NCI-H2171 treated with DMSO at 0.1 percent for 48 hours (cell line): ENCODE measurements at places on chromosomes 1 and 21.

DNA sequence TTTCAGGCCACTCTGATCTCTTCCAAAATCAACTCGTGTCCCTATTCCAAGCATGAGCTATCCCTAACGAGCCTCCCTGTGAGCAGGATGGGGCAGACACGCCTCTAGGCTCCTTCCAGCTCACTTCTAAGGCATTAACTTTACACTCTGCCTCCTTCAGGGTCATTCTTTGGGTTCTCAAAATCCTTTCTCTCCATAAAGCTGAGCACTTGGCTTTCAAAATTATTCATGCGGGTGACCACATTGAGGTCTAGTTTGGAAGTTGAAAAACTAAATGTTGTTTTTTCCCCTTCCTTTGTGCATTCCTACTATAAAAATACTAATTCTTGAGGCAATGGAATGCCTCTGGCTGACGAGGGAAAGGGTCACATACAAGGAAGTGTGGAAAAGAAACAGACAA, 33.5 kb upstream of the BMP8B start:
- no peak for DNase-seq

DNA sequence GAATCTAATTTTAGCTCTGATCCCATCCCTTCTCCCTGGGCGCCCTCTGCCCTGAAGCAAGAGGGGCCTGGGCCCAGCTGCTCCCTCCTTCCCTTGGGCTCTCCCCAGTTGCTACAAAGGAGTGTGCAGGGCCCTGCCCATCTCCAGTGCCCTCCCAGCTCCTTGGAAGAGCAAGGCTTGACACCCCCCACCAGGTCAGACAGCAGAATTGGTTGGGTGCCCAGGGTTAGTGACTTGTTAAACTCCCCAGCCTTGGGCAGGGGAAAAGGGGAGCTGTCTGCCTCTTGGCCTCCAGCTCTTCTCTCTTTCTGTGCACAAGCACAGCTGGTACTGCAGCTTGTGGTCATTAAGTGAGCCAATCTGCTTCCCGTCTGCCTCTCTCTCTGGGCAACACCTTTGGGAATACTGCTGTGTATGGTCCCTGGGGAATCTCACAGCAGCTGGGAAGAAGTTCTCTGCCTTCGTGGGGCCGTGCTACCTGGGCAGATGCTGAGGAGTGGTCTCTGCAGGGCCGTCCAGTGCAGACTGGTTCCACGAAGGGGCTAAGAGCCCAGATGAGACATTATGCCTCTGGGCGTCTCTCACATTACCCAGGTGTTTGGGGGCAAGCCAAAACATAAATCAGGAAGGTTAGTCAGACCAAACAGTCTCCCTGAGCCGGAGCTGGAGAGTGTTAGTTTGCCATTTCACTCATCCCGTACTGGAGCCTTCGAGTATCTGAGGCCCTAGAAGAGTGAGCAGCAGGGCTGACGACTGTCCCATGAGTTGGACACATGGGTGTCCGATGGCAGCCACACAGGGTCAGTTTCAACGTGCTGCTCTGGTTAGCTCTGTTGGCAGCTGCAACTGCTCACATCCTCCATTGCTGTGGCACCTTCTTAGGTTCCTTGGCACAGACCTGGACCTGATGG, 37.3 kb downstream of the TMEM53 start:
- peak; percentile 98 for DNase-seq

DNA sequence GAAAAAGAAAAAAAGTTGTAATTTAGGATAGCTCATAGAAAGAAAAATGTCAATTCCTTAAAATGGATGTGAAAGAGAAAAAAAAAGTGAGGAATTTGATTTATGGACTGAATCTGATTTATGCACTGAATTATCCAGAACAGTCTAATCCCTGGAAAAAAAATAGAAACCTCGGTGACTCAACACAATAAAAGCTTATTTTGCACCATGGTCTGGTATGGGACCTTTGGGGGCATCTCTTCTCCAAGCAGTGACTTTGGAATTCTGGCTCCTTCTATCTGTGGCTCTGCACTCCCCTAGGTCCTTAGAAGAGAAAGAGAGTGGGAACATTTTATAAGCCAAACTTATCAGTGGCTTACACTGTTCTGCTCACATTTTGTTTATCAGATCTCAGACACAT, 471.7 kb upstream of the B3GALT2 start:
- no peak for DNase-seq

DNA sequence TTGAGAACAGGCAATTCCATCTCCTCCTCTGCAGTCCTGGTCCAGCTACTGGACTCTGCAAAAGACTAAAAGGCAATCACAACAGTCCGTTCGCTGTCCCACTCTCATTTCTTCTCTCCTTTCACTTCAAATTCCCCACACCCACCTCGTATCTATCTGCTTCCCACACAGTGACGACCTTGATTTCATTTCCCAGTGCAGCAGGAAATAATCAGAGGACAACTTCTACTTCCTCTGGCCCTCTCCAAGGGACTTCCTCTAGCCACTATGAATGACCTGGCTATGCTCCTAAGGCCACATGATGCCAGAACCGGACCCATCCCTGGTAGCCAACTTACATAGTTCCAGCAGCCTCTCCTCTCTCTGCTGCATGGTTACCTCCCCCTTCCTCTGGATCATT, 8.0 kb downstream of the NOL9 start:
- DNase-seq, result no peak

DNA sequence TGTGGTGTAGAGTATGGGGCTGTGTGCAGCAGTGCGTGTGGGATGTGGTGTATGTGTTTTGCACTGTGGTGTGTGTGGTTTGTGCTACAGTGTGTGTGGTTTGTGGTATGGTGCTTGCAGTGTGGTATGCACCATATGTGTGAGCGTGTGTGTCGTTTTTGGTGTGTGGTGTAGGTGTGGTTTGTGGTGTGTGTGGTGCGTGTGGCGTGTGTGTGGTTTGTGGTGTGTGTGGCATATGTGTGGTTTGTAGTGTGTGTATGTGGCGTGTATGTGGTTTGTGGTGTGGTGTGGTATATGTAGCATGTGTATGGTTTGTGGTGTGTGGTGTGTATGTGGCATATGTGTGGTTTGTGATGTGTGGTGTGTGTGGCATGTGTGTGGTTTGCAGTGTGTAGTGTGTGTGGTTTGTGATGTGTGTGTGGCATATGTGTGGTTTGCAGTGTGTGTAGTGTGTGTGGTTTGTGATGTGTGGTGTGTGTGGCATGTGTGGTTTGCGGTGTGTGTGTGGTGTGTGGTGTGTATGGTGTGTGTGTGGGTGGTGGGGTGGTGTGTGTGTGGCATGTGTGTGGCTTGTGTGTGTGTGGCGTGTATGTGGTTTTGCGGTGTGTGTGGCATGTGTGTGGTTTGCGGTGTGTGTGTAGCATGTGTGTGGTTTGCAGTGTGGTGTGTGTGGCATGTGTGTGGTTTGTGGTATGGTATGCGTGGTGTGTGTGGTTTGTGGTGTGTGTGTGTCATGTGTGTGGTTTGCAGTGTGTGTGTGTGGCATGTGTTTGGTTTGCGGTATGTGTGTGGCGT, 53.5 kb upstream of the TRAPPC10 start:
- DNase-seq, result no peak

DNA sequence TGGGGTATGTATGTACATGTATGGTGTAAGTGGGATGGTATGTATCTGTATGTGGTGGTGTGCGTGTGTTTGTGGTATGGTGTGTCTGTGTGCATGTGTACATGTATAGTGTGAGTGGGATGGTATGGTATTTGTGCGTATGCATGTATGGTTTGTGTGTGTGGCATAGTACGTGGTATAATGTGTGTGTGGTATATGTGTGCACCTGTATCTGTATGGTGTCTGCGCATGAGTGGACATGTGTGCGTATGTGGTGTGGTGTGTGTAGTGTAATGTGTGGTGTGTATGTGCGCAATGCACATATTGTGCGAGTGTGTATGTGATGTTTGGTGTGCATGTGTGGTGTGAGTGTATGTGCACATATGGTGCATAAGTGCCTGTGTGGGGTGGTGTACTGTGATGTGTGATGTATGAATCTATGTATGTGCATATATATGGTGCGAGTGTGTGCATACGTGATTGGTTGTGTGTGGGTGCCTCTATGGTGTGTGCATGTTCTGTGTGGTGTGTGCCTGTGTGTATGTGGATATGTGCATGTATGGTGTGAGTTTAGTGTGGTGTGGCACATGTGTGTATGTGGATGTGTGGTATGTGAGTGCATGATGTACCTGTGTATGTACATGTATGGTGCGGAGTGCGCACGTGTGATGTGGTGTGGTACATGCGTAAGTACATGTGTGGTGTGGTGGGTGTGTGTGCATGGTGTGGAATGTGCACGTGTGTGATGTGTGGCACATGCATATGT, 38.8 kb downstream of the WDR4 start:
- DNase-seq, result no peak

- DNase-seq, result peak; percentile 39
Measured at GRCh38 chr1:237186675-237187074, 144.7 kb downstream of the RYR2 start.
